Ovary (tissue), 10 donors: ENCODE measurements at places on chromosomes 6 and 20. TPM values are rescaled to one million over a fixed set of nuclear protein-coding genes. Genes with fewer than 3 reads are reported as not detected.

Gene LAMA5
- 4.7 TPM for polyA plus RNA-seq

Gene PXMP4
- 8.8 TPM for polyA plus RNA-seq

Gene EFCAB8
- not detected for polyA plus RNA-seq

Gene SLC22A2
- 0.20 TPM for polyA plus RNA-seq

Gene MYL9
- polyA plus RNA-seq = 269 TPM

Gene PKIG
- polyA plus RNA-seq = 46.9 TPM

Gene PCED1A
- polyA plus RNA-seq = 44.0 TPM

Gene KIAA1755
- polyA plus RNA-seq = 9.6 TPM

Gene JAG1
- polyA plus RNA-seq = 37.5 TPM

Gene C6orf52
- 1.5 TPM for polyA plus RNA-seq

Gene ERVFRD-1
- polyA plus RNA-seq = 0.78 TPM

Gene FOXS1
- polyA plus RNA-seq = 0.52 TPM

Gene ADAT2
- 5.1 TPM for polyA plus RNA-seq

Gene LRRC73
- 0.13 TPM for polyA plus RNA-seq

Gene SLC32A1
- not detected for polyA plus RNA-seq

Gene OPN5
- polyA plus RNA-seq = not detected

Gene RIPOR2
- 3.6 TPM for polyA plus RNA-seq

Gene C20orf141
- not detected for polyA plus RNA-seq

Gene RBBP8NL
- not detected for polyA plus RNA-seq

Gene C20orf202
- polyA plus RNA-seq = 0.22 TPM

Gene HLA-G
- 0.23 TPM for polyA plus RNA-seq

Gene FAM83C
- not detected for polyA plus RNA-seq

Gene VSTM2L
- 0.15 TPM for polyA plus RNA-seq
